Fibroblast of skin of left biceps (primary cell): ENCODE measurements at places on chromosomes 5 and 9.

- no peak for DNase-seq
Observed at GRCh38 chr9:93246526-93246925, 62.6 kb downstream of the WNK2 start.

DNA sequence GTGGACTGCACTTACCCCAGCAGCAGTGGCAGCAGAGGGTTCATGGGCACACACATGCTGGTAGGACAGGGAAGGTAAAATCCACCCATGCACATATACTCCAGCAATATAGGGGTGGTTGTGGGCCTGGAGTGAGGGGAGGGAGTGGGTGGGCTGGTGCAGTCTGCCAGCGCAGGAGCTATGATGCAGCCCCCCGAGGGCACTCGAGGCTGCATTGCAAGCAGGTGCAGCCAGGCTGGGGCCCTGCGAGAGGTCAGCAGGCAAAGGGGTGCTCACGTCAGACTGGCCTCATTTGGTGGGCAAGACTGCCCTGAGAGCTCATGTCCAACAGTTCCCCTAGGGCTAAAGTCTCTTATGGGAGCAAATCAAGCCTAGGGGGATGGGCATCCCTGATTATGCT, 32.4 kb upstream of the PCDHA1 start:
- no peak for DNase-seq

- no peak for DNase-seq
Observed at GRCh38 chr9:114049441-114050225, 28.5 kb downstream of the AMBP start.

- DNase-seq = no peak
Observed at GRCh38 chr5:109511980-109512734, 102.4 kb upstream of the PJA2 start.

GRCh38 chr9:115694991-115695390, 458.6 kb upstream of the PAPPA start:
- DNase-seq = no peak
